H4 (cell line): ENCODE measurements at places on chromosomes 3 and 15.

- no peak for DNase-seq
Measured at GRCh38 chr3:14774431-14774830, 44.3 kb upstream of the FGD5 start.

- DNase-seq, result no peak
Measured at GRCh38 chr3:9121366-9122001, 128.0 kb downstream of the SRGAP3 start.

DNA sequence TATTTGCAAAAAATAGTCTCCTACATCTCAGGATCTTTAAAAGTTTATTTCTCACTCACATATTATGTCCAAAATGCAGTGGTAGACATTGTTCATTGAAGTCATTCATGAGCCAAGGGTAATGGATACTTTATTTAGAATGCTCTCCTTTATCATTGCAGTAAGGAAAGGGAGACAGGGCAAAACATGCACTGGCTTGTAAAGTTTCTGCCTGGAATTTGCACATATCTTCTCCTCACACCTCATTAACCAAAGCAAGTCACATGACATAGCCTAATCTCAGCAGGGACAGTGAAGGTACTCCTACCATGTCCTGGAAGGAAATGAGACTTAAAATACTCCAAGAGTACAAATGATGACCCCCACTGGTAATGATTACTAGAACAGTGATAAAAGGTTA lies 333.7 kb upstream of the EPHA3 start:
- DNase-seq, result no peak

DNA sequence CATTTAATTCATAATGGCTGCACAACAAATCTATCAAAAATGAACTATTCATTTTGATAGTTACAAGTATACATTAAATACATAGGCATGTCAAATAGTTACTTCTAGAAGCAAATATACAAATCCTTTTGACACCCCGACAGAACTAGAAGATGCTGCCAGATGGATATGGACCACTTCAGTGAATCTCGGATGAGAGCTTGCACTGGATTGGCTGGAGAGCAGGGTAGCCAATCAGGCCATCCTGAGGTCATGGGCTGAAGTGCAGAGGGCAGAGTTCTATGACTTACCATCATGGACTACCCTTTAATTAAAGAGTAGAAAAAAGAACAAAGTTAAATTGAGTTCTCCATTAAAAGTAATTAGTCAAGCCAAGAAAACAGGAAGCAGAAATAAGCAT lies 8.3 kb downstream of the CCNL1 start:
- DNase-seq, result no peak

GRCh38 chr3:71160785-71161546 lies 422.6 kb downstream of the FOXP1 start:
- no peak for DNase-seq

- DNase-seq, result no peak
Measured at GRCh38 chr15:44490622-44491021, 46.3 kb upstream of the EIF3J start.
